Activated naive CD8-positive, alpha-beta T cell treated with anti-CD3 and anti-CD28 coated beads, Interleukin-2, amount 50 U/mL, for 24 hours (primary cell): ENCODE measurements at places on chromosomes 2 and 18.

DNA sequence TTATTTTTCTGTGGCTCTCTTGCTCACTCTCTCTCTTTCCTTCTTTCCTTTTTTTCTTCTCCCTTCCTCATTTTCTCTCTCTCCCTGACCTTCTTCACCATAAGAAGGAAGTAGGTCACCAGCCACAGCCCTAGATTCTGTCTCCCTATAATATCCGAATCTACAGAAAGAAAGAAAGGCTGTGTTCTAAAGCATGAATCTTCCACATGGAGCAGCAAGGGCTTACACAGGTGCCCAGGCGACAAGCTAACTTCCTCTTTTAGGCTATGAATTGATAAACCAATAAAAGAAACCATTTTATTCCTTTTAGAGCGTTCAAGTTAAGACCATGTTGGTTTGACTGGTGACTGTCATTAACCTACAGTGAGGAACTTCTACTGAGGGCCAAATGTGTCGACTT, 49.3 kb downstream of the CACNB4 start:
- DNase-seq = no peak

DNA sequence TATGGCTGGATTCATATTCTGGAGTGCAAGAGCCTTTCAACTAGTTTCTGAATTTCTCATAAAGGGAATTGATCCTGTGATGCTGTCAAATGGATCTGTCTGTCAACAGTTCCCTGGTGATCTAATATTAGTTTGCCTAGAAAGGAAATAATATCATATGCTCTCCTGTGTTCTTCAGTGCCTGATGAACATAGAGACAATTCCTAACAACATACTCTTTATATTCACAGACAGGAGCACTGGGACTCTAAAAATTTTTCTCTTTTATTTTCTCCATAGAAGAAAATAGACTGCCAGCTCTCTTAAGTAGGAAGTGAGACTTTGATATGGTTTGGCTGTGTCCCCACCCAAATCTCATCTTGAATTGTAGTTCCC, 259.7 kb downstream of the TMX3 start:
- no peak for DNase-seq

- DNase-seq = no peak
These were observed 38.0 kb downstream of the EVA1A start for GRCh38 chr2:75522543-75523312.

GRCh38 chr2:195468771-195469170, 188.3 kb upstream of the SLC39A10 start:
- no peak for DNase-seq

DNA sequence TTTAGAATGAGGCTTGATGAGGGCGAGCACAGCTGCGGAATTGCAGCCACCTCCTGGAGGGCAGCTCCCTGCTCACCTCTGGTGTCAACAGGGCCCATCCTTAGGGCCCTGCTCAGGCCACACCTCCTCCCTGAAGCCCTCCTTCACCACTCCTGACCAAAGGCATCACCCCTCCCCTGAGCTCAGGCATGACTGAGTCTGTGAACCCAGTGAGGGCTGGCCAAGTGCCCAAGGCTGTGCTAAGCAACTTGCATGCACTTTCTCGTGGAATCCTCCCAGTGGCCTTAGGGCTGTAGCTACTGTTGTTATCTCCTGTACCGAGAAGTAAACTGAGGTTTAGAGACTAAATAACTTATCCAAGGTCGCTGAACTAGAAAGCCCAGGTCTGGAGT, 101.7 kb downstream of the KLHL29 start:
- no peak for DNase-seq

GRCh38 chr18:63433334-63433866, 11.1 kb upstream of the VPS4B start:
- no peak for DNase-seq

DNA sequence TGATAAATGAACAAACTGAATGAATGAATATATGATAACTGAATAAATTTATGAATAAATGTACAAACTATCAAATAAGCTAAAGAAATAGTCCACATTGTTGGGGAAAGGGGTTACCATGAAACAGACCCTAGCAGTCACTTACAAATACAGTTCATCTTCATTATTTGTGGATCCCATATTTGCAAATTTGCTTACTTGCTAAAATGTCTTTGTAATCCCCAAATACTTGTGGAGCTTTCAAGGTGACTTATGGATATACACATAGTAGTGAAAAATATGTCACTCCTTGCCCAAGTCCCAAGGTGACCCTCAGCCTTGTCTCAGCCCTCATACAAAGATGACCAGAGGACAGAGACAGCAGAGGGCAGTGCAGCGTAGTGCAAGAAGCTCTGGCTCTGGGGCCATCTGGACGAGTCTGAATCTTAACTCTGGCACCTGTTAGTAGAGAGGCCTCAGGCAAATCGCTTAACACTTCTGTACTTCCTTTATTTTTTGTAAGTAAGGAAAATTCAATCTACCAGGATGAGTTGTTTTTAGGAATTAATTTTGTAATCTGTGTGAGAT, 3.1 kb downstream of the PAIP2B start:
- peak; percentile 22 for DNase-seq

- no peak for DNase-seq
These were observed 112.9 kb upstream of the TRIB2 start for GRCh38 chr2:12603781-12604295.

GRCh38 chr18:12318857-12319256, 10.8 kb downstream of the TUBB6 start:
- DNase-seq = no peak

GRCh38 chr2:38448692-38449410, 71.8 kb upstream of the ATL2 start:
- DNase-seq = no peak

GRCh38 chr18:35775887-35776286, 194.3 kb downstream of the GALNT1 start:
- no peak for DNase-seq

DNA sequence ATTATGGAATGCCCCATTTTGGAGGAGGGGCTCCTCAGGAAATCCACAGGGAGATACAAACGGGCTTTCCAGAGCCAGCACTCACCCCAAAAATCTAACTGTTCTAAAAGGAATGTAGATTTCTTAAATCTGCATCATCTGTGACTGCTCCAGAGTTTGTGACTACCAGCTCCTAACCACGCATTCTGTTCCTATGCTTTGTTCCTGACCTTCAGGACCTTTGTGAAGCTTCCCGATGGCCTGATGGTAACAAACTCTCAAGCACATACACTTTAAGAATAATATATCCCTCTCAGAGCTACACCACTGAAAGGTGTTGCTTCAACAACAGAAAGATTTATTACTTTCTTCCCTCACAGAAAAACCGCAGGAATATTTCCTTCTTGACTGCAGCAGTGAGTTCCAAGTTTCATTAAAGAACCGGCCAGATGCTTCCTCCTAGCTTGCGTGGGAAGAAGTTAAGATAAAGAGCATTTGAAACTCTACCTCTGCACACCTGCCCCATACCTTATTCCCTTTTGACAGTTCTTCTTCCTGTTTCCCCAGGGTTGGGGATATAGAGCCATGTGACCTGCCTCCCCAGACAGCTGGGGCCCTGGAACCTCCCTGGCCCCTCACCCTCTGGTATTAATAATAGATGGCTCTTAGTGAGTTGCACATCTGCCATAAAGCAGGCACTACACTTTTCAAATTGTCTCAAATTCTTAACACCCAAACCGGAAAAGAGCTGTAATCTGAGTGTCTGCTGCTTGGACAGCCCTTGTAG, 40.2 kb upstream of the EML4 start:
- no peak for DNase-seq

- DNase-seq = no peak
These were observed 276.1 kb upstream of the CYP26B1 start for GRCh38 chr2:72423756-72424155.

- DNase-seq = no peak
These were observed 49.1 kb downstream of the LRPPRC start for GRCh38 chr2:43946685-43947084.

DNA sequence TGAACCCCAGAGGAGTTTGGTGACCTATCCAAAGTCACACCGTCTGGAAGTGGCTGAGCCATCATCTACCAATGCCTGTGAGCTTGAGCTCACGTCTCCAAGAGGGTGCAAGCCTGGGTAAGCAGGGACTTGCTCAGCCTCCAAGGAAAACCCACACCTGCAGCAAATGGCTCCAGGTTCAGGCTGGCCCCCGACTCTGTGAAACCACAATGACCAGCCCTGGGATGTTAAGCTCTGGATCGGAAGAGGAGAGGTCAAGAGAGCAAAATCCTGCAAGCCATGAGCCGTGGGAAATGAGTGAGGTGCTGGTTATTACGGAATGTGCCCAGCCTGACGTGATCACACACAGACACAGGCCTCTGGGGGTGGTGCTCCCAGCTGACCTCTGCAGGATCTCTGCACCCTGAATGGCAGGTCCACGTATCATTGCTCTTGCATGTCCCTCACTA, 94.1 kb upstream of the OTOS start:
- no peak for DNase-seq

- no peak for DNase-seq
These were observed 22.2 kb upstream of the EPC2 start for GRCh38 chr2:148622366-148622765.

GRCh38 chr18:69956057-69956456, 8.4 kb upstream of the CD226 start:
- DNase-seq = no peak

DNA sequence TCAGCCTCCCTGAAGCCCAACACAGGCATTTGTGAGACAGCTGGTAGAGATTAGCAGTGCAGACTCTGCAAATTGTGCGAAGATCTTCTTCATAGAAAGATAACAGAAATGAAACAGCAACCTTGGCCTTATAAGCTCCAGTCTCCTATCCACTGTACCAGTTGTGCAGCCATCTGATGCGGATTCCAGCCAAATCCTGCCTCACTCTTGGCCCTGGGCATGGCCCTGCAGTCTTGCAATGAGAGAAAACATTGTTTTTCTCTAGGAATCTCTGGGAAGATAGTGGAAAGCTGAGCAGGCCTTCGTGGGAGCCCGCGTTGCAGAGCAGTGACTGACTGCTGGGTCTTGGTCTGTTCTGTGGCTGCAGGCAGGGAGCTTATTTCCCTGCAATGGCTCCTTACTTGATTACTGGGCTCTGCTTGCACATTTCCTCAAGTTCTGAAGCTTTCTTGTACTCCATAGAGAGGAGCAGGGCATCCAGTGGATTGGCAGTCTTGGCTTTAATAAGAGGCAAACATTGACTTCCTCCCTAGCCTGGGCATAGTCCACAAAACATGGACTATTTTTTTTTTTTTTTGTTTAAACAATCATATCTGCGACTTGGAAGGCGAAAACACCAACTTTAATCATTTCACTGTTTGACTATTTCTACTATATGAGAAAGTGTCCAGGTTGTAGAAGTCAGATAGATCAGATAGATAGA, 193.0 kb downstream of the ACTR3 start:
- DNase-seq = no peak

GRCh38 chr2:212626371-212626918, 87.8 kb upstream of the ERBB4 start:
- no peak for DNase-seq

DNA sequence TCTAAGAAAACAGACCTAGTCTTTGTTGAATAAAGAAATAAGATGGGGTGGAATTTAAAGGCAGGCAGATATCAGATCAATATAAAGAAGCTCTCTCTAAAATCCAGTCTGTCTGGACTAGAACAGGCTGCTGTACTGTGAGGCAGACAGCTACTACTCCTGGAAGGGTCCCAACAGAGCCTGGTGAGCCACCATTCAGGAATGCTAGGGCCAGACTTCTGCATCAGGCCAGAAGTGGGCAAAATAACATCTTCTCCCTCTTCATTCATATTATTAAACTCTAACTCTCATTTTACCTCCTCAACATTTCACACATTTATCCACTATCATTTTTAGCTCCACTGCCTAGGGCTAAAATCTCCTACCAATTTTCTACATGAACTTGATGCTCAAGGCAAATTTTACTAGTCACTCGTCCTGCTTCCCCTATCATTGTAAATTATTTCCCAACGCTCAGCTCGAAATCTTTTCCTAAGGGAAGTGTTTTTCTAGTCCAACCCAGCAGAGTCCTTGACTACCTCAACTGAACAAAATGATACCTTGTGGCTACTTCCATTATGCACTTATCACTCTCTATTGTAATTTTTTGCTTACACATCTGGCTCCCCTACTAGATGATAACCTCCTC, 45.2 kb upstream of the GLS start:
- DNase-seq = no peak

DNA sequence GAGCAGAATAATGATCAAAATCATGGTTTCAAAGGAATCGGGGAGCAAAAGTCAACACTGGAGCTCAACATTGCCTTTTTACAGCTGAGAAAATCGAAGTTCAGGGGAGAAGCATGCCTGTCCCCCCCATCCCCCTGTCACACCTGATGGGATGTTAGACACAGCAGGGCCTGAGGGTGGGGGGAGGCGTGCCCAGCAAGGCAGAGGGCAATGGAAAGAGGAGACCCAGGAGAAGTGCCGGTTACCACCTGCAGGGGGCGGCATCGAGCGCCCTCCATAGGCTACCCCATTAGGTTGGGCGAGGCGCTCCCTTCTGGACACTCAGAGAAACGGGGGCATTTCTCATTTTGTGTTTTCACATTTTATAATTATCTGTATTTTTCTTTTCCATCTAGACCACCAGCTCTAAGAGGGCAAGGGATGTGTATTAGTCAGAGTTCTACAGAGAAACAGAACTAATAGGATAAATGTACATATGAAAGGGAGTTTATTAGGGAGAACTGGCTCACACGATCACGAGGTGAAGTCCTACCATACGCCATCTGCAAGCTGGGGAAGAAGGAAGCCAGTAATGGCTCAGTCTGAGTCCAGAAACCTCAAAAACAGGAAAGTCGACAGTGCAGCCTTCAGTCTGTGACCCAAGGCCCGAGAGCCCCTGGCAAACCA, 271.3 kb downstream of the LRATD1 start:
- DNase-seq = peak; percentile 70

GRCh38 chr18:46262856-46263255, 158.7 kb downstream of the HAUS1 start:
- DNase-seq = no peak

DNA sequence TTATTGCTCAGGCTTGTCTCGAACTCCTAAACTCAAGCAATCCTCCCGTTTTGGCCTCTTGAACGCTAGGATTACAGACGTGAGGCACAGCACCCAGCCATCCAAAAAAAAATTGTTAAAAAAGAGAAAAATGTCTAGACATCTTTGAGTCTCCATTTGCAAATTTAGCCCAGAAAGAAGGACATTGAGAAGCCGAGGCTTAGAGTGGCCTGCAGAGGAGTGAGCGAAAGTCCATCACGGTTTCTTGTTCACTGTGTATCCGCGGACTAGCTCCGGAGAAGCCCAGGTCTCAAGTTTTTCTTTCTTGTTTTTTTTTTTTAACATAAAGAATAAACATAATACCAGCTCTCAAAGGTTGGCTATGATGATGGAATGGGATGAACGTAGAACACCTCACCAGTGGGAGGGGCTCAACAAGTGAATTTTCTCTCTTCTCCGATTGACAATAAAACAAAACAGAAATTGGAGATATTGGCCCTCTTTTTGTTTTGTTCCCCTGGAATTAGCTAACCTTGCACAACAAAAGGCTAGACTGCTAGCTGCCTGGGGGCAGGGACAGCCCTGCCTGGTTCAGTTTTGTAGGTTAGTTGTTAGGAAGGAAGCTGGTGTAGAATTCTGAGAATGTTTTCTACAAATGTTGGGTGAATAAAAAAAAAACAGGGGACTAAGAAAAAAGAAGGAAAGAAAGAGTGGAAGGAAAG, 163.4 kb downstream of the MYCN start:
- no peak for DNase-seq

GRCh38 chr2:180046776-180047175, 39.7 kb upstream of the CWC22 start:
- DNase-seq = no peak

- DNase-seq = no peak
These were observed 160.6 kb upstream of the DOK6 start for GRCh38 chr18:69239849-69240674.
